ENCODE measurements at places on chromosomes 16 and 17. TPM values are rescaled to one million over a fixed set of nuclear protein-coding genes. Genes with fewer than 3 reads are reported as not detected.

CPNE7 gene
- total RNA-seq, result 4.4 TPM

GRCh38 chr17:80639658-80640057, 95.0 kb downstream of the RPTOR start:
- no peak for DNase-seq

C16orf96 gene
- 0.05 TPM for total RNA-seq

GRB7 gene
- total RNA-seq, result 0.40 TPM

Measured in activated CD4-positive, alpha-beta memory T cell treated with anti-CD3 and anti-CD28 coated beads, Interleukin-2, amount 10 ng/mL, durations not matched to agents 7 days and 5 days (primary cell).